NCI-H2081 treated with DMSO at 0.1 percent for 48 hours (cell line): ENCODE measurements at places on chromosomes 3 and 15.

GRCh38 chr3:41190509-41191284, 8.6 kb upstream of the CTNNB1 start:
- DNase-seq = no peak

GRCh38 chr3:52925405-52926313, 28.3 kb upstream of the STIMATE start:
- no peak for DNase-seq

- no peak for DNase-seq
Observed at GRCh38 chr3:60660026-60660425, 591.2 kb downstream of the FHIT start.

- no peak for DNase-seq
Observed at GRCh38 chr3:53179580-53179979, 18.6 kb downstream of the PRKCD start.

DNA sequence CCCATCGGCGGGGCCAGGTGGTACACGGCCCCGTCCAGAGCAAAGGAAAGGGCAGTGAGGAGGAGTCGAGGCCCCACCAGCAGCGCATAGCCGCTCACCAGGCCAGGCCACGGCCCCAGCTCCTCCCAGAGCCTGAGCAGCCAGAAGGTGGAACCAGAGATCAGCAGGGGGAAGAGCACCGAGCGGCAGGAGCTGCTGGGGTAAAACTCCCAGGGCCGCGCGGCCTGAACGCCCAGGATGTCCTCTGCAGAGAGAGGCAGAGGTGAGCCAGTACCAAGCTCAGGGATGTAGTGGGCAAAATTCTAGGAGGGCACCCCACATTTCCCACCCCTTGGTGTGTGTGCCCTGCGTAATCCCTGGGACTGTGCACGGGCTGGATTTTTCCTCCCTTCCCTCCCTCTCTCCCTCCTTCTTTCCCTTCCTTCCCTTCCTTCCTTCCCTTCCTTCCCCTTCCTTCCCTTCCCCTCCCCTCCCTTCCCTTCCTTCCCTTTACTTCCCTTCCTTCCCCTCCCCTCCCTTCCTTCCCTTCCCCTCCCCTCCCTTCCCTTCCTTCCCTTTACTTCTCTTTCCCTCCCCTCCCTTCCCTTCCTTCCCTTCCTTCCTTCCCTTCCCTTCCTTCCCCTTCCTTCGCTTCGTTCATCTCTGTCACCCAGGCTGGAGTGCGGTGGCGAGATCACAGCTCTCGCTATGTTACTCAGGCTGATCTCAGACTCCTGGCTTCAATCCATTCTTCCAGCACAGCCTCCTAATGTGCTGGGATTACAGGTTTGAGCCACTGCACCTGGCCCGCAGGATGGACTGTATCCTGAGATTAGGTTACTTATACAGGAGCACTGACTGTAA, 6.3 kb upstream of the NCBP2 start:
- DNase-seq = no peak

DNA sequence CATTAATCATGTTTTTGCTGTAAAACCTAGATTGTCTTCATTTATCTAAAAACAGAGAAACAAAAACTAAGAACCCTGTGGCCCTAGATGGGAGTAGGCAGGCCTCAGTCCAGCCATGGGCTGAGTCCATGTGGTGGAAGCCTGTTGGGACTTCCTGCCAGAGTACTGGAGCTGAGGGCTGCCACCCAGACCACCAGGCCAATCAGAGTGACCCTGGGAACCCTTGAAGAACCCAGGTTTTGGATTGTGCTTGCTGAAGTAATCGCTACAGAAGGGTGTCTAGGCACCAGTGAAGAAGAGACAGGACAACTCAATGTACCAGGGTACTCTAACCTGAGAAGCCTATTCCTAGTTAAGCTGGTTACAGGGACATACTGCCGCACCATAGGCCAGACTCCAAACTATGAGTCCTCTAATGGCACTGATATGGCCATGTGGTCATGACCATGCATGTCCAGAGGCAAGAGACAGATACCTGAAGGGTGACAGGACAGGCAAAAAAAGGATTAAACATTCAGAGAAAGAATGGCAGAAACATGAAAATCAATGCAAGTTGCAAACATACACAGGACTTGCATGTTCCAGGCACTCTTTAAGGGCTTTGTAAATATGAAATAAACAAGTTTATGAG, 12.9 kb downstream of the CSRNP1 start:
- DNase-seq = no peak

GRCh38 chr15:89794627-89795241, 18.6 kb downstream of the MESP2 start:
- no peak for DNase-seq

- DNase-seq = no peak
Observed at GRCh38 chr3:82410366-82410765, 648.9 kb upstream of the GBE1 start.

GRCh38 chr3:159186581-159186980, 384.7 kb downstream of the MFSD1 start:
- DNase-seq = no peak

DNA sequence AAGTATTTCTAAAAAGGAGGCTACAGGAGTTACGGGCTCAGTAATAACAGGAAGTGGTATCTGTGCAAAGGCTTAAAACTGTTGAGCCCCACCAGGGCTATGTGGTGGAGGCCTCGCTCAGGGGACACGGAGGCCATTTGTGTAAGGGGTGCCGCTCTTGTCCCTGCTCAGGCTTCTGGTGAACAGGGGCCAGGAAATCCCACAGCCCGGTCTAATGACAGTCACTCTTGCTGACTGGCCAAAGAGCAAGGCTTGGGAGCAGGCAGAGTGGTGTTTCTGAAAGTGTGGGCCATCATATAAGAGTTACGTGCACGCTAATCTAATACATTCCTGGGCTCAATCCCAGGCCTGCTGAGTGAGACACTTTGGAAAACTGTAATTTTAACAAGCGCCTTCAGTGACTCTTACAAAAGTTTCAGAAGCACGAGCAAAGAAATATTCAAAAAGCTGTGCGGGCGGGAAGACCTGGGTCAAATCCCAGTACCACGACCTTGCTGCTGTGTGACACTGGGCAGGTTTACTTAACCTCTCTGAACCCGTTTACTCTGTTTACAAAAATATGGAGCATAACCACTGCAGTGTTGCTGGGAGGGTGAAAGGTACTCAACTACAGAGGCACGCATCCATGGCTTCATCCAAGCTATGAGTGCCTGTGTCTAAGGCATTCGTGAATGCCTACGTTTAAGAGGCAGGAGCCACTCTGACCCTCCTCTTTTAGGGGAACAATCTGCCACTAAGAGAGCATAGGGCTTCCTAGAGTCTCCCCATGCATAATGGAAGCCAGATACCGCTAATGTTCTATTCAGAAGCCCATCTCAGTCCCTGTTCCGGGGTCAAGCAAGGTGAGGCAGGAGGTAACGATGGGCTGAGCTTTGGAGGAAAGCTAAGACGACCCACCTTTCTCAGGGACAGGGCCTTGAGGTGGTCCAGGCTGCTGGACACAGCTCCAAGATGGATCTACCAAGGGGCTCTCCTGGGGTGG, 2.0 kb downstream of the ATP10A start:
- no peak for DNase-seq
